Smooth muscle cell of the umbilical artery (primary cell): ENCODE measurements at places on chromosomes 2 and 18. TPM values are rescaled to one million over a fixed set of nuclear protein-coding genes. Genes with fewer than 3 reads are reported as not detected.

The EIF2AK2 gene
- 30.9 and 52.0 TPM in 2 replicates for total RNA-seq

The GAD1 gene
- total RNA-seq, result not detected in 2 replicates

The SYT4 gene
- total RNA-seq, result not detected in 2 replicates

The SMAD2 gene
- total RNA-seq, result 75.7 and 171 TPM in 2 replicates

The EVX2 gene
- total RNA-seq, result not detected in 2 replicates

The PJVK gene
- total RNA-seq, result 1.8 and 2.1 TPM in 2 replicates

The ECEL1 gene
- not detected in 2 replicates for total RNA-seq

The CACNB4 gene
- 0.55 and 1.2 TPM in 2 replicates for total RNA-seq

The DNAJC5G gene
- not detected in 2 replicates for total RNA-seq
